ENCODE measurements at places on chromosomes 16 and 17.

- no peak for DNase-seq
Observed at GRCh38 chr17:61733021-61733420, 130.3 kb downstream of the BRIP1 start.

- no peak for DNase-seq
Observed at GRCh38 chr17:17605729-17606088, 14.2 kb upstream of the PEMT start.

- no peak for DNase-seq
Observed at GRCh38 chr16:78091419-78091818, 8.0 kb upstream of the WWOX start.

DNA sequence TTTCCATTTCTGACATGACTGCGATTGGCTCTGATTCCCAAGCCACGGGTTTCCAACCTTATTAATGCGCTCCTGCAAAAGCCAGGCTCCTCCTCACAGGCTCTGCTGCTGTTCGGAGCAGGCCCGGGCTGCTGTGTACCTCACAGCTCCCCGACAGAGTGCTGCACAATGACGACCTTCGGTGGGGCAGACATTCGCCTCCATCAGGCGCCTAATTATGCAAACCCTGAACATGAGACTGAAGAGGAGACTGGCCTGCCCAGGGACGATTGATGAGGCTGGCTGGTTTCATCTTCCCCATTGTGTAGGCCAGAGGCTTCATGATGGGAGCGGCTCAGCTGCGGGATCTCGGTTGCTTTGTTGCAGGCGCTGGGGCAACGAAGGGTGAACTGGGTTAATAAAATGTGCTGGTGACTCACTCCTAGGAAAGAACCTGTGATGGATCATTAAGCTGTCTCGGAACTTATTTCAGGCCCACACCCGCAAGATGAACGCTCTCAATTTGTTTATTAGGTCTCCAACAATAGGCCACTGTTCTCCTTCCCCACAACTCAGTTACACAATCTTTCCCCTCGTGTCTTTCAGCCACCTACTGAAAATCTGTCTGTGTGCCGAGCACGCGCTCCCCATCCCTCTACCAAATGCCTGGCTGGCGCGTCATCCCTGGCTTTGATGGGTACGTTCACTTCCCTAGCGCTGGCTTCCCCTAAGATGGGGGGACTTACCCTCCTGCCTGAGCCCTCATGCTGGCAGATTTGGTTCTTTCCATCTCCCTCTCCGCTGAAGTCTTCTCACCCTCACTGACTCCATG lies 27.2 kb upstream of the TOB1 start:
- peak; percentile 94 for DNase-seq

- DNase-seq, result peak; percentile 63
Observed at GRCh38 chr16:57590654-57591085, 37.8 kb upstream of the ADGRG1 start.

GRCh38 chr17:67027031-67027628 lies 17.2 kb upstream of the CACNG1 start:
- DNase-seq, result no peak

DNA sequence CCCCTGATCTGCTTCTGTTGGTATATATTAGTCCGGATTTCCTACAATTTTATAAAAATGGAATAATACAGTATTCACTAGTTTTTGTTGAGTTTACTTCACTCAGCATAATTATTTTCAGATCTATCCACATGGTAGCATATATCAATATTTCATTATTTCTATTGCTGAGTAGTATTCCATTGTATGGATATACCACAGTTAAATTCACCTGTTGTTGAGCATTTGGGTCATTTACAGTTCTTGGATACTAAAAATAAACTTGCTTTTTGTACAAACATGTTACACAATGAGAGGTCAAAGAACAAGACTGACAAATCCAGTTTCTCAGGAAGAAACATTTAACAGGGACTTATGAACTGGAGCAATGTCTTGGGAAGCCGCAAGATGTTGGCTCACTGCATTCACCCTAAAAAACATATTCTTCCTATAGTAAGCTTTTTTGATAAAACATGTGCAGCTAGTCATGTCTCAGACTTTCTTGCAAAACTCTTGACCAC lies 126.9 kb upstream of the HS3ST2 start:
- DNase-seq, result no peak

DNA sequence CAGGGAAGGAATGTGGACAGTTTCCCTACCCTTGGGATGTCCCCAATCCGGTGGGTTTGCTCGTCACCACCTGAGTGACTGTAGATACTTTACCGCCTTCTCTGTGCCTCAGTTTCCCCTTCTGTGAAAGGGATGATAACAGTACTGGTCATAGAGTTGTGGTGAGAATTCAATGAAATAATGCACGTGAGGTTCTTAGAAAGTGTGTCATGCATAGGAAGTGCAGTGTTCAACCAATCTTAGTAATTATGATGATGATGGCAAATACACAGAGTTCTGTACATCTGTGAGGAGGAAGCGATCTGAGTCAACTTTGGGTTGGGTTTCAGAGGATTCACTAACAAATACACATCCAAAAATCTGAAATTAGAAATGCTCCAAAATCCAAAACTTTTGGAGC lies 114.6 kb upstream of the HS3ST2 start:
- no peak for DNase-seq

- peak; percentile 34 for DNase-seq
Observed at GRCh38 chr16:84511831-84512230, 7.4 kb upstream of the MEAK7 start.
